ENCODE measurements at places on chromosomes 13 and 19.

GRCh38 chr13:80454245-80454644 is 113.3 kb upstream of the SPRY2 start:
- DNase-seq = no peak

GRCh38 chr19:9354651-9355050 is 8.2 kb upstream of the ZNF177 start:
- no peak for DNase-seq

DNA sequence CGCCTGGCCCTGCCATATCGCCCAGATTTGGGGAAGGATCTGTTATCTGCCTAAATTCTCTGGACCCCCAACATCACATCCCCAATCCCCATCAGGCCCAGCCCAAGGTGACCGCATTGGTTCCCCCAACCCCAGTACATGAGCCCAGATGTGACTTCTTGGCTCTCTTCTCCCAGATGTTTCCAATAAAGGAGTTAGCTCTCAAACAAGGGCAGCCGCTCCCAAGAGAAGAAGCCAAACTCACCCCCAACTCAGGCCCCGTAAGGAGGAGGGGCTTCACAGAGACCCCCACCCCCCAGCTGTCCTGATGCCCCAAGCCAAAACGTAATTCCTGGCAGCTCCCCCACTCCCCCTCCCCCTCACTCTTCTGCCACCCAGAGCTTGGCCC is 6.9 kb downstream of the FBN3 start:
- no peak for DNase-seq

DNA sequence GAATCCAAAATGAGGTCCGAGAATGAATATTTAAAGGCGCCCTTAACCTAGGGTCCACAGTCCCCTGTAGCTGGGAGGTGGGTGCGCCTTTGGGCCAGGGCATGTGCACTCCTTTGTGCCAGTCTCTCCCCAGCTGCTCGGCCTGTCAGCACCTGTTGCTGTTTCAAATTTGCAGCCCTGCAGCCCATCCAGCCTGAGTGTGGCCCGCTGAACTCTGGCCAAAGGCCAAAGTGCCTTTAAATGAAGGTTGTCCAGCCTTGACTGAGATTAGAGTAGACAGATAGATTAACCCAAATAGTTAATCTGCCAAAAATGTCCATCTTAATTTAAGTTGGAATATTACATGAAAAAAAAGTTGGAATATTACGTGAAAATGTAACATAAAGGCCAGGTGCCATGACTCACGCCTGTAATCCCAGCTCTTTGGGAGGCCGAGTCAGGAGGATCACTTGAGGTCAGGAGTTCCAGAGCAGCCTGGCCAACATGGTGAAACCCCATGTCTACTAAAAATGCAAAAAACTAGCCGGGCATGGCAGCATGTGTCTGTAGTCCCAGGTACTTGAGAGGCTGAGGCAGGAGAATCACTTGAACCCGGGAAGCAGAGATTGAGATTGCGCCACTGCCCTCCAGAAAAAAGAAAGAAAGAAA is 25.3 kb downstream of the TPT1 start:
- DNase-seq = no peak

DNA sequence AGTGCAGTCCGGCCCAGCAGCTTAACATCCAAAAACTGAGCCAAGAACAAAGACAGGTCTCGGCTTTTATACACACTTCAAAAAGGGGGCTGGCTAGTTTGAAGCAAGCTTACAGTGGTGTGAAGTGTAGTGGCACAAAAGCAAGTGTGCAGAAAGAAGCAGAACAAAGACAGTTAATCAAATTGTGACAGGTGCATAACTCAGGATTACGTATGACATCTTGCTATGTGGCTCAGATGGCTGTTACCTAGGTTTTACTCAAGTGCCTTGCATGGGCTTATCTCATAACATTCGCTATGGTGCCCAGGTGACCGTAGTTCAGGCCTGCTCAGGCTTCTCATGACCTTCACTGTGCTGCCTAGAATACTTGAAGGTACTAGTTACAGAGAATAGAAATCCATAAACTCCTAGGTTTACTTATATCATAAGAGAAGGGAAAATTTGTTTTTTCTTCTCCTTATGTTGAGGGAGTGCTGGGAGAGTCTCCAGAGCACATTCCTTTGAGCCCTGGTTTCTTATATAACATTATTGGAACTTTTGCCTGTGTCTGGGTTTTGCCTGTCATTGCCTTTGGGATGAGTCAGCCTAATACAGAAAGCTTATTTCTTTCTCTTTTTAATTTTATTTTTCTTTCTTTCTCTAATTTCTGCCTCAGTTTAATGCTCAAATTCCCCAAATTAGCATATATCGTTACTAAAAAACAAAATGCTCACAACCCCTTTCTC is 1629.1 kb upstream of the PCDH20 start:
- DNase-seq = no peak

GRCh38 chr13:75255653-75256052 is 226.3 kb downstream of the TBC1D4 start:
- DNase-seq = no peak

DNA sequence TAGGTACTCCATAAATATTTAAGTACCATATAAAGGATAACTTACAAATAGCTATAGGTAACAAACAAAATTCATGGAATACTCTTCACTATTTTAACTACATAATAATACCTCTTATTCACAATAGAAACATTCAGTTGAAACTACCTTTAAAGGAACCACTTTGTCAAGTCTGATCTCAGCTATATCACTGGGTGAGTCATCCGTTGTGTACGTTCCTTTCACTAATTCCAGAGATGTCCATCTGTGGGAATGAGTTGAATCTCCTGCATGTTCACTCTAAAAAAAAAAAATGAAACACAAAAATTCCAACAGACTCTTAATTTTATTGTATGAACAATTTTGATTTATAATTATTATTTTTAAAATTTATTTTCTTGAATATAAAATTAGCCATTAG is 149.4 kb upstream of the FBXL3 start:
- no peak for DNase-seq

DNA sequence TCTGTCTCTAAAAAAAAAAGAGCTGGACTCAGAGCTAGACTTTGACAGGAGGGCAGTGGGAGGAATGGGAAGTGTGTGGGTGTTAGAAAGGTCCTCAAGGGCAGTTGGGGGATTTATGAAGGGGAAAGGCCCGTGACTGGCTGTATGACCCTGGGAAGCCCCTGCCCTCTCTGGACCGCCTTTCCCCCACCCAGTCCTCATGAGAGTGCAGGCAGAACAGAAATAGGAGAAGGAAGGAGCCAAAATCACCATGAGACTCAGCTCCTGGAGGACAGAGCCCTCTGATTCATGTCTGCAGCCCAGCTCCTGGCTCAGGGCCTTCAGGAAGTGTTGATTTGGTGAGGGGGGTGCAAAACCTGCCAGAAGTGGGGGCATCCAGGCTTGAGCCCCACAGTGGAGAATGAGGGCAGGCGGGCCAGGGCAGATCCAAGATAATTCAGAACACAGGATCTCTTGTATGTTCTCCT is 8.7 kb upstream of the SMG9 start:
- DNase-seq = no peak

GRCh38 chr13:42369071-42369797 is 97.3 kb downstream of the AKAP11 start:
- DNase-seq = no peak

DNA sequence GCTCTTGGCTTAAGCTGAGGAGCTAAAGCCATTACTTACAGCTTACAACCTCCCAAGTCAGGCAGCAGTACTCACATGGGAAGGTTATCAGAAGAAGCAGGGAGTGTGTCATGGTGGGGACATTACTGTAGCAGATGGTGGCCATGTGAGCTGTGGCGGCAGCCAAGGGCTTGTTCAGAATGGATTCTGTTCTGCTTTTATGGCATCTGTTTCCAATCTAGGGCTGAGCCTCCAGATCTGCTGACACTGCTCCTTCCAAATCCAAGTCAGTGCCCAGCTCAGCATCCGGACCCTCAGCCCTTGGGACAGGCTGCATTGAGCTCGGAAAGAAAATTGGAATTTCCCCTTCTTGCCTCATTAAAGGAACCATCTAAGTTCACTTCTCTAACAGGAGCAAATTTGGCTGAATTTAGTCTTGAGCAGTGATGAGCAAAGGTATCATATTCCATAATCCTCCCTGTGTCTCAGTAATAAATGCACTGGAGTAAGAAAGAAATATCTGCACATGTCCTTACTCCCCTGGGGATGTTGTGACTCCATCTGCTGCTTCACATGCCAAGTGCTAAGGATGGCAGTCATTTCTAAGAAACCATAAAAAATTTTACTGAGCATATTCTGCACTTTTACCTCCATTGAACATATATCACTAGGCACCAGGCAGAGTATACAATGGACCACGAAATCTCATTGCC is 73.9 kb downstream of the KCTD12 start:
- no peak for DNase-seq

GRCh38 chr19:8366961-8367326 is 3.0 kb downstream of the ANGPTL4 start:
- DNase-seq = no peak

GRCh38 chr13:99974939-99975561 is 3.5 kb upstream of the ZIC5 start:
- no peak for DNase-seq

GRCh38 chr13:35978607-35979316 is 152.4 kb downstream of the DCLK1 start:
- DNase-seq = peak; percentile 2

DNA sequence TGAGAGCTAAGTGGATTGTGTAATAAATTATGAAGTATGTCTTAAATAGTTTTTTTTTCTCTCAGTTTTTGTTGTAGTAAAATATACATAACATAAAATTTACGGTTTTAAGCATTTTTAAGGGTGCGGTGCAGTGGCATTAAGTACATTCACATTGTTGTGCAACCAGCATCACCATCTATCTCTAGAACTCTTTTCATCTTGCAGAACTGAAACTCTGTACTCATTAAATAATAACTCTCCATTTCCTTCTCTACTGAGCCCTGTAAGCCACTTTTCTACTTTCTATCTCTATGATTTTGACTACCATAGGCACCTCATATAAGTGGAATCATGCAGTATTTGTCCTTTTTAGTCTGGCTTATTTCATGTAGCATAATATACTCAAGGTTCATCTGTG is 87.1 kb downstream of the GJA3 start:
- DNase-seq = no peak

- DNase-seq = no peak
These were observed 16.8 kb downstream of the CEBPG start for GRCh38 chr19:33390101-33390907.

- DNase-seq = no peak
These were observed 3.1 kb downstream of the SLC39A3 start for GRCh38 chr19:2736550-2737190.

DNA sequence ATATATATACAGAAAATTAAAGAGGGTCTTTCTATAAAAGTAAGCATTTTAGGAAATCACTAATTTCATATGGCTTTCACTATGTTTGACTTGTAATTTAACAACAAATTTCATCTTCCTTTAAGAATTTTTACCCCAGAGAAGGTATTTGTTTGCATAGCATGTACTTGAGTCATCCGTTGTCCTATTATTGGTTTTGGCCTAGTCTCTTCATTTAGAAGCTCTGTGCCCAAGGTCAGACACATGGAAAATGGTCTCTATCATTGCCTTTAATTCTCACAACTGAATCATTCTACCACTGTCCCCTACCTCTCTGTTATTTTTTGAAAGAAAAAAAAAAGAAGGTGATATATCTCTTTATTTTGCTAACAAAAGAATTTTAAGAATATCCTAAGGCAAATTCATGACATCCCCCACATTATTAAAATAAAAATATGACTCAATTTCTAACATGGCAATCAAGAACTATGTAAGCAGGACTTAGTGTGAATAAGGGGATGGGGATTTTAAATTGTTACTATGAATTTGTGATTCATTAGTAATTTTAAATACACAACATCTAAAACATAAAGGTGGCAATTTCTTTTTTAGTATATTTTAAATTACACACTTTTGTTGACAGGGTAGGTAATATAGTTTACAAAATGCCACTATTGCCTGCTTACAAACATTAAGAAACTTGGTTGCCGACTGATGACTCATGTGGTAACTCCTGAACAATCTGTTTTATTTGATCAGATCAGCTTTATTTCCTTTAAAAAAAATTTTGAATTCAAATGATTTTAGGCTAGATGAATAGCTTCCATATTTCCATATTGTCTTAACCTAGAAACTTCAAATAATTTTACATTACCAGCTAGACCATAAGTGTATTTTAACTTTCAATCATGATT is 13.9 kb downstream of the SLITRK5 start:
- DNase-seq = no peak

DNA sequence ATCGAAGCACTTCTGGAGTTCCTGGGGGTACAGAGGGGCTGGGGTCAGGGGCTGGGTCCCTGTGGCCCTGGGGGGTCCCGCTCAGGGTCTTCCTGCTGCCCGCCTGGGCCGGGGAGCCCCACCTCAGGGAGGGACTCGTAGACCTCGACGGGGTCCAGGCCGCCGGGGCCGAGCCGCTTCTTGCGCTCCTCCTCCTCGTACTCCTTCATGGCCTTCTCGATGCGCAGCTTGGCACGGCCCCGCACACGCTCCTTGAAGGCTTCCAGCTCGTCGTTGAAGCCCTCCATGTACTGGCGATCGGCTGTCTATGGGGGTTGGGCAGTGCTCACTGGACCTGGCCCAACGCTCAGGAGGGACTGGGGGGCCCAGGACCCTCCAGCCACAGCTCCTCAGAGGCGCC is 10.2 kb downstream of the CDC37 start:
- DNase-seq = no peak

DNA sequence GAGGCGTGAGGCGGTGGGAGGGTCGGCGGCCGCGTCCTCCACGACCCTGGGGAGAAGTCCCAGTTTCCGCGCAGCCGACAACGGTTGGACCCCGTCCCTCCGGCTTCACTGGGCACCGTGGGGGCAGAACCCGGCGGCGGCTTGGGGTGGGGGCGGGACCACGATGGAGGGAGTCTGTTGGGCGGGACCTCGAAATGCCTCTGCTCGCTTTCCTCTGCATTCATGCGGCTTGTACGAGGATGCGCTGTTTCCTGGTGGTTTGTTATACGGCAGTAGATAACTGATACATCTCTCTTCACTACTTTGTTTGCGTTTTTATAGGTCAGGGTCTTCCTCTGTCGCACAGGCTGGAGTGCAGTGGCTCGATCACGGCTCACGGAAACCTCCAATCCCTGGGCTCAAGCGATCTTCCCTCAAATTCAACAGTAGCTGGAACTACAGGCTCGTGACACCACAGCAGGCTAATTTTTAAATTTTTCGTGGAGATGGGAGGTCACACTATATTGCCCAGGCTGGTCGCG is 24.6 kb upstream of the ZNF846 start:
- no peak for DNase-seq

DNA sequence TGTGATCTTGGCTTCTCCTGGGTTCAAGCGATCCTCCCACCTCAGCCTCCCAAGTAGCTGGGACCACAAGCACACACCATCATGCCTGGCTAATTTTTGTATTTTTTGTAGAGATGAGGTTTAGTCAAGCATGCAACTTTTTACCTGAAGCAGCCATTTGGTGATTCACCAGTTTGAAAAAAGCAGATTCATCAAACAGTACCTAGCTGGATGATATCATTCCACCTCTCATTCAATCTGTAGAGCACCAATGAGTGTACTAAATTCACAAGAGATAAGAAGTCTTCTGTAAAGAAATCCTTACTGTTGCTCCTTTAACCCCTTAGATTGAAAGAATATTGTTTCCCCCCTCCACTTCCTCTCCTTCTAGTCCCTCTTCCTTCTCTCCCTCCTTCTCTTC is 261.1 kb upstream of the RFC3 start:
- no peak for DNase-seq
